GM23248 (cell line): ENCODE measurements at places on chromosomes 6 and 20. TPM values are rescaled to one million over a fixed set of nuclear protein-coding genes. Genes with fewer than 3 reads are reported as not detected.

- no peak for DNase-seq
These were observed 28.0 kb upstream of the DACT2 start for GRCh38 chr6:168347615-168348014.

Gene IMPG1
- not detected in 2 replicates for total RNA-seq

GRCh38 chr20:37209661-37210314 is 30.4 kb upstream of the MROH8 start:
- no peak for DNase-seq

Gene PI3
- total RNA-seq: 1.5 TPM in 1 of 2 replicates, not detected in the other

Gene LHFPL5
- total RNA-seq: not detected in 2 replicates

- DNase-seq: no peak
These were observed 422.7 kb downstream of the CD83 start for GRCh38 chr6:14540276-14540675.

- DNase-seq: peak; percentile 56
These were observed 92.9 kb upstream of the SYNDIG1 start for GRCh38 chr20:24376311-24377099.

GRCh38 chr6:111263837-111264236 is 176.5 kb downstream of the SLC16A10 start:
- DNase-seq: peak; percentile 89

GRCh38 chr20:18005170-18005989 is 36.6 kb downstream of the MGME1 start:
- no peak for DNase-seq

GRCh38 chr6:71537717-71538116 is 249.1 kb downstream of the OGFRL1 start:
- peak; percentile 69 for DNase-seq

- DNase-seq: peak; percentile 7
These were observed 390.8 kb downstream of the CDKAL1 start for GRCh38 chr6:20924911-20925543.

Gene CD40
- 1.8 and 2.5 TPM in 2 replicates for total RNA-seq

Gene HLA-DOA
- not detected in 2 replicates for total RNA-seq
